ENCODE measurements at places on chromosomes 1 and 21. TPM values are rescaled to one million over a fixed set of nuclear protein-coding genes. Genes with fewer than 3 reads are reported as not detected.

PCNX2 gene
- 44.5 TPM for total RNA-seq

GRIK3 gene
- total RNA-seq: 60.1 TPM

AGMAT gene
- total RNA-seq: 0.22 TPM

NBPF20 gene
- total RNA-seq: 1.2 TPM

AADACL4 gene
- not detected for total RNA-seq

AADACL3 gene
- total RNA-seq: not detected

ALPL gene
- total RNA-seq: 10.0 TPM

AQP10 gene
- total RNA-seq: not detected

HHAT gene
- total RNA-seq: 2.3 TPM

SPRR2A gene
- not detected for total RNA-seq

NFIA gene
- 16.4 TPM for total RNA-seq

TSPEAR gene
- not detected for total RNA-seq

ST6GALNAC5 gene
- total RNA-seq: 141 TPM

CELA3B gene
- total RNA-seq: not detected

KRTAP20-3 gene
- not detected for total RNA-seq

FCRL6 gene
- total RNA-seq: not detected

CD53 gene
- not detected for total RNA-seq

CR1L gene
- not detected for total RNA-seq

SPRR2F gene
- total RNA-seq: not detected

NECTIN4 gene
- total RNA-seq: 0.39 TPM

ADAMTS5 gene
- total RNA-seq: 22.5 TPM

SEC16B gene
- total RNA-seq: 0.93 TPM

KCNQ4 gene
- total RNA-seq: 0.76 TPM

NMNAT2 gene
- total RNA-seq: 76.4 TPM

ZNF436 gene
- 13.3 TPM for total RNA-seq

HSPB7 gene
- not detected for total RNA-seq

SAMSN1 gene
- 28.3 TPM for total RNA-seq
